ENCODE measurements at places on chromosomes 7 and 10.
A peak's percentile ranks its signal among the peaks of the same experiment; 100 is the strongest.

GRCh38 chr7:141103847-141104429, 30.1 kb downstream of the TMEM178B start:
- no peak for DNase-seq

DNA sequence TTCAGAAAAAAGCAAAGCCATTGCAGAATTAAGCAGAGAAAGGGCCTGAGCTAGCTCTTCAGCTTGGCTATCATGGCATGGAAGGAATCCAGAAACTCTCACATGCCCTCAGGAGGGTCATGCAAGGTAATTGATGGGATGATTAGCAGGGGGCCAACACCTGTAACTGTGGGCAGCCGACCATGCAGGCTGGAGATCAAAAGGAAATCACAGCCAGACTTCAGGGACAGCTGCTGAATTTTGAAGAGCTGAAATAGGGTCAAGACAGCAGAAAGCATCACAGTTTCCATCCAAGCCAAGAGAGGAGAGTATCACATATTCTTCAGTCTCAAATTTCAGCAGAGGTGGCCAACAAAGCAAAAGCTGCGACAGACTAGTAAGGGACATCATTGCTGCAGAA, 239.6 kb upstream of the STEAP1 start:
- DNase-seq = no peak

DNA sequence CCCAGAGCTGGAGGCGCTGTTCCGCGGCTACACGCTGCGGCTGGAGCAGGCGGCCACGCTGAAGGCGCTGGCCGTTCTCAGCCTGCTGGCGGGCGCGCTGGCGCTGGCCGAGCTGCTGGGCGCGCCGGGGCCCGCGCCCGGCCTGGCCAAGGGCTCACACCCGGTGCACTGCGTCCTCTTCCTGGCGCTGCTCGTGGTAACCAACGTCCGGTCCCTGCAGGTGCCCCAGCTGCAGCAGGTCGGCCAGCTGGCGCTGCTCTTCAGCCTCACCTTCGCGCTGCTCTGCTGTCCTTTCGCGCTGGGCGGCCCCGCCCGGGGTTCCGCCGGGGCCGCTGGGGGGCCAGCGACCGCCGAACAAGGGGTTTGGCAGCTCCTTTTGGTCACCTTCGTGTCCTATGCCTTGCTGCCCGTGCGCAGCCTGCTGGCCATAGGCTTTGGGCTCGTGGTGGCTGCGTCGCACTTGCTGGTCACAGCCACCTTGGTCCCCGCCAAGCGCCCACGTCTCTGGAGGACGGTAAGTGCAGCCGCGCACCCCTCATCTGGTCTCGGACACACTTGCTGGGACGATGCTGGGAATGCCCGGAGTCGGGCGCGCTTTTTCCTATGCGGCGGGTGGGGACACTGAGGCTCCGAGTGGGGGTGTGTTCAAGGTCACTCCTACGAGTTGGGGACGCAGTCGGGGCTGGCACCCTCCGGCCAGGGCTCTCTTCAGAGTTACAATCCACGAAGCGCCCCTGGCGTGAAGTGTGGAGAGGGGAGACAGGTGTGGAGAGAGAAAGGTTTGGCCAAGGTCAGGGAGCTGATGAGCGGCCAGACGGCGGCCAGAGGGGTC, 717 bp downstream of the ADCY1 start:
- DNase-seq = no peak

DNA sequence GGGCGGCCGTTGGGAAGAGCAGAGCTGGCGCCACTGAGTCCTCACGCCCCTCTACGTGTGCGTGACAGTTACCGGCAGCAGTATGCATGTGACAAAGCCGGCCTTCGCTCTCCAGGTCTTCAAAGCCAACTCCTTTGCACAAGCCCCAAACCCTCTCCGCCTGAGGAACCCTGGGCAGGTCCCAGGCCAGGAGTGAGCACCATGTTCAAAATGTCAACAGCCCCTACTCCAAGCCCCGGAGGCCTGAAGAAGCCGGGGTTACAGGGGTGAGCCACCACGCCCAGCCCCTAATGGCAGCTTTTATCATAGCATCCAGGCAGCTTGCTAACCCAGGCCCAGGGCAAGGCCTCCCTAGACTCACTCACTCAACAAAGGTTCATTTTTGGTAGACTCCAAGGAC, 70.8 kb downstream of the OAT start:
- DNase-seq = no peak

GRCh38 chr10:35372329-35372728, 36.0 kb downstream of the CCNY start:
- peak; percentile 61 for DNase-seq

DNA sequence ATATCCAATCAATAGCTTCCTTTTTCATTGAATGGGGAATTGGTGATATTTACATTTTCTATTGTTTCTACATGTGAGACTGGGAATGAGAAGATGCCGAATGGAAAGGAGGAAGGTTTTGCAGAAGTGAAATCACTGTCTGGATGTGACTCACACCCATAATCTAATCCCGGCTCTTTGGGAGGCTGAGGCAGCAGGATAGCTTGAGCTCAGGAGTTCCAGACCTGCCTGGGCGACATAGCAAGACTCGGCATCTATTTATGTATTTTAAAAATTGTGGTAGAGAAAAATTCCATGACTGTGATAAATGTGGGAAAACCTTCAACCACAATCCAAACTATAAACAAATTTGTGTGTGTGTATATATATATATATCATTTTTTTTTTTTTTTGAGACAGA, 10.9 kb upstream of the FIS1 start:
- DNase-seq = no peak

- no peak for DNase-seq
Measured at GRCh38 chr10:132987671-132988571, 45.6 kb upstream of the CFAP46 start.

DNA sequence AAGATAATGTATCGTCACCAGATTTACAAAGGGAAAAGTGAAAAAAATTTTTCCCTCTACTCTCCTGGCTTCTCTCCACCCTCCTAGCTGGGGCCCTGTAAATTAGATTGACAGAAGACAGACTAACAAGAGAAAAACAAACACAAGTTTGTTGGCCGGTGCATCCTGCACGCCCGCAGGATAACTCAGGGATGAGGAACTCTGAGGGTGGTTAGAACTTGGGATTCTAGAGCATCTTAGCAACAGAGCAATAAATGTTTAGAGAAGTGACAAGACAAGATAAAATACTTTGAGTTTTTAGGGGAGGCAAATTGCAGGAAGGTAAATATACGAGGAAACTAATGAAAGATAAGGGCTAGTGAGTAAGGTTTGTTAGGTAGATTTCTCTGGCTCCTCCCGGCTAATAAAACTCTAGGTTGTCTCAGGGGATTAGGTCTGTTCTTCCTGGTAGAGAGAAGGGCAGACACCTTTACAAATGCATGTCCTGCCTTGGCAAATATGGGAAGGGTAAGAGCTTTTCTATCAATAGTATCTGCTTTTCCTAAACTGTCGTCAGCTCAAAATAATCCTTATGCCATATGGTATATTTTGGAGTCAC, 4.3 kb upstream of the UCN3 start:
- no peak for DNase-seq

GRCh38 chr10:72490951-72491350, 134.9 kb downstream of the MICU1 start:
- DNase-seq = no peak

DNA sequence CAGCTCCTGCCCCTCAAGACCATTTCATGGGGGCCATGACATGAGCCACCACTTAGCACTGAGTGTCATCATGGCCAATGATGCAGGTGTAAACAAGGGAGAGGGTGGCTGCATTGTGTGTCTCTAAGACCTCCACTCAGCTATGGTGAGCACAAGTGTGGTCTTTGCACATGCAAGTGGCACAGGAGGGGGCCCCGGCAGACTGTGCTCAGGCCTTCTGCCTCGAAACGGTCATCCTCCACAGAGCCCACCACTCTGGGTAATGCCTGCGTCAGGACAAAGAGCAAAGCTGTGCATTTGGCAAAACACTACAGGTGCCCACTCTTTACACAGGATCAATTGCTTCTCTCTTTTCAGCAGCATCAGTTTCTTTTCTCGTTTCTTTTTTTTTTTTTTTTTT, 125.5 kb downstream of the SH3PXD2A start:
- DNase-seq = no peak

GRCh38 chr10:73874267-73875138, at the start of gene CAMK2G:
Gene CAMK2G (minus strand): TSS chr10:73874555. CDS start chr10:73874461, 94 bp downstream.
- DNase-seq = peak; percentile 76

DNA sequence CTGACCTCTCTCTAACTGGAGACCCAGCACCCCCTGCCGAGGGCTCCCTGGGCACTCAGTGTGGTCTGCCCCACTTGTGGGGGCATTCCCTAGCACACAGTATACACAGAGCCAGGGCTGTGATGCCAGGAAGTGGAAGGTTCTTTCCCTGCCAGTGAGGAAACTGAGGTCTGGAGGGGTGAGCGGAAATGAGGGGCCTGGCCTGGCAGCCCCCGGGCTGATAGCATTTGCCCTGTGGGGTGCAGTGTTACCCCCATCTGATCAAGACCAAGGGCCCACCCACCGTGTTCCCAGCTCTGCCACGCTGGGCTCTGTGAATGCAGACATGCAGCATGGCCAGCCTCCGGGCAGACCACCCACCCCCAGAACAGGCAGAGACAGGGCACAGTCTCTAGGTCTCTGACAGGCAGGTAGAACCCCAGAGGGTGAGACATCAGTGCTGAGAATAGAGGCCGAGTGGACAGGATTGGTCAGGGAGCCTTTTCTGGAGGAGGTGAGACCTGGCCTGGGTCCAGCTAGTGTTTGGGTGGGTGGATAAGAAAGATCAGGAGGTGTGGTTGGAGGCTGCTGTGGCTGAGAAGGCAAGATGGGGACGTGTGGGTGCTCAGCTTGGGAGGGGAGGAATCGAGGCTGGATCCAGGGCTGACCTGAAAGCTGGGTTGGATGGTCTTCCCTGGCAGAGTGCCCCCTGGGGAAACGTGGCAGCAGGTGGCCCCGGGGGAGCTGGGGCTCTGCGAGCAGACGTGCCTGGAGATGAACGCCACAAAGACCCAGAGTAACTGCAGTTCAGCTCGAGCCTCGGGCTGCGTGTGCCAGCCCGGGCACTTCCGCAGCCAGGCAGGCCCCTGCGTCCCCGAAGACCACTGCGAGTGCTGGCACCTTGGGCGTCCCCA, 10.8 kb upstream of the ZNF862 start:
- no peak for DNase-seq

GRCh38 chr7:122123746-122124145, 20.3 kb downstream of the AASS start:
- peak; percentile 29 for DNase-seq
